ENCODE measurements at places on chromosomes 4 and X.

GRCh38 chrX:10518073-10518472 is 102.3 kb downstream of the MID1 start:
- DNase-seq = no peak

DNA sequence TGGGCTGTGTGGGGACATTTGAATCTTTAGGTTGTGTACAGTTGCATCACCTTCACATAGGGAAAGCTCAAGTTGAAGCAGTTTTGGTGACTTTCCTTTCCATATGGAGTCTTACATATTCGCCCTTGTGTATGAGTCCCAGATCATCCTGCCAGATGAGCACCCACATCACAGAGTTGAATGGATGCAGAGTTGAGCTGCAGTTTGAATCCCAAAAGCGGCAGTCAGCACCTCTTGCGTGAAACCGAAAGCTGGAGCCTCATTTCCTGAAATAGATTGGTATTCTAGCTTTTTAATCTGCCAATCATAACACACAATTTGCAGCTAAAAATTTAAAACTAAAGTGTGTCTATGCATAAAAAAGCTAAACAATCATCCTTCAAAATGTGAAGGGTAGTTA is 162.9 kb upstream of the DIPK2B start:
- DNase-seq = no peak

DNA sequence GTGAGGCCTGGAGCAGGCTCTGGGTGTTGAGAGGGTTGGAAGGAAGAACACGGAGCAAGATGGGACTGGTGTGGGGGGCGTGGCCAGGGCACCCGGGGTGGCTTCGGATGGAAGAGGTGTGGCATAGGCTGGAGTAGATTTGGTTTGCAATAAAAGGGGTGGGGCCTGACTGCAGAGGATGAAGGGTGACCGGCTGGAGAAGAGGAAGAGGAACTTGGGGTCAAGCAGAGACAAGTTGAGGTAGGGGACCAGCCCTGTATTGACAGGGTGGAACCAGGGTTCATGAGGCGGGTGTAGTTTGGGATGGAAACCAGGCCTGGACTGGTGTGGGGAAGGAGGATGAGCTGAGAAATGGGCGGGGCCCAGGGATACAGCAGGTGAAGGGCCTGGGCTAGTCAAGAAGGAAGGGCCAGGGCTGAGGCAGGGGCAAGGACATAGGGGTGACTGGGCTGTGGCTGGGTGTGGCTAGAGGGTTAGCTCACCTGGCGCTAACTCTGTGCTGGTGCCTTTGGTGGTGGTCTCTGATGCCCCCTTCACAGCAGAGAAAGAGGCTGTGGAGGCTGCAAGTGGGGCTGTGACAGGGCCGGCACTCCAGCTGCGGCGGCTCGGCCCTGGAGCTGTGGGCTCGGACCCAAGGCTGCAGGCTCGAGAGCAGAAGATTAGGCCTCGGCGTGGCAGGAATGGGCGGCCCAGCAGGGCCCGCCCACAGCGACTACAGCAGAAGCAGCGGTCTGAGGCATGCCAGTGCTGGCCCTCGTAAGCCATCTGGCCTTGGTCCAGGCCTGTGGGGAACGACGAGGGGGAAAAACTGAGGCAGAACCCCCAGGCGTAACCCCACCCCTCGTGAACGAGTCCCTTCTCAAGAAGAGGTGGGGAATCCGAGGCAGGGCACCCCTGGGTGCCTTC is 5.0 kb downstream of the PLP2 start:
- DNase-seq = no peak

DNA sequence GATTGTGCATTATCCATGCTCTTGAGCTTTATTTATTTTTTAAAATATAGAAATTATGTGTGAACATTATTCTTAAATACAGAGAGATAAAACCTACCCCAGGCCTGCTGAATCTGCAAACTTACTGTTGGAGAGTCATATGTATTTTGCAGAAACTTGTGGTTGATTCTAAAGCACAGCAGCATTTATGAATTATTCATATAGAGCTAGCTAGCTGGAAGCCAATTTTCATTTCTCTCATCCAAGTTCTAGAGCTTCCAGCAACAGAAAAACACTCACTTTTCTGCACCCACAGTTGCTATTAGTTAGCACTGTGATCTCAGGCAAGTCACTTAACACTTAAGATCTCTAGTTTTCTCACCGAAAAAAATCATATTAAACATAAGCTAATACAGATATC is 479.5 kb upstream of the FAM47C start:
- no peak for DNase-seq

- peak; percentile 63 for DNase-seq
Measured at GRCh38 chrX:40109288-40110008, 11.7 kb upstream of the BCOR start.

GRCh38 chrX:136168929-136169735 is 21.8 kb downstream of the FHL1 start:
- DNase-seq = peak; percentile 91

GRCh38 chr4:118270492-118270891 is 82.3 kb downstream of the PRSS12 start:
- peak; percentile 47 for DNase-seq

DNA sequence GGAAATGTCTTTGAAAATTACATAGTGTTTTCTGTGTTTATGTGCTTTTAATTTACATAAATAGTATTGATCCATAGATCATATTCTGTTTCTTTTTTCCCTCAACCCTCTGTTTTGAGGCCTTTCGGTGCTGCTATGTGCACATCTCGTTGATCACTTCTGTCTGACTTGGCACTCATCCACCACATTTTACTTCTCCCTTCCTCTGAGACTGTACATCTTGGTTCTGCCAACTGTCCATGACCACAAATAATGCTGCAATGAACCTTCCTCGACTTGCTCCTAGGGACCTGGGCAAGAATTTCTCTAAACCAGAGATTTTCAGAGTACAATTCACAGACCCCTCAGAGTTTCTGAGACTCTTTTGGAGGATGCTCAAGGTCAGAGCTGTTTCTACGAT is 74.4 kb downstream of the RTL5 start:
- no peak for DNase-seq

DNA sequence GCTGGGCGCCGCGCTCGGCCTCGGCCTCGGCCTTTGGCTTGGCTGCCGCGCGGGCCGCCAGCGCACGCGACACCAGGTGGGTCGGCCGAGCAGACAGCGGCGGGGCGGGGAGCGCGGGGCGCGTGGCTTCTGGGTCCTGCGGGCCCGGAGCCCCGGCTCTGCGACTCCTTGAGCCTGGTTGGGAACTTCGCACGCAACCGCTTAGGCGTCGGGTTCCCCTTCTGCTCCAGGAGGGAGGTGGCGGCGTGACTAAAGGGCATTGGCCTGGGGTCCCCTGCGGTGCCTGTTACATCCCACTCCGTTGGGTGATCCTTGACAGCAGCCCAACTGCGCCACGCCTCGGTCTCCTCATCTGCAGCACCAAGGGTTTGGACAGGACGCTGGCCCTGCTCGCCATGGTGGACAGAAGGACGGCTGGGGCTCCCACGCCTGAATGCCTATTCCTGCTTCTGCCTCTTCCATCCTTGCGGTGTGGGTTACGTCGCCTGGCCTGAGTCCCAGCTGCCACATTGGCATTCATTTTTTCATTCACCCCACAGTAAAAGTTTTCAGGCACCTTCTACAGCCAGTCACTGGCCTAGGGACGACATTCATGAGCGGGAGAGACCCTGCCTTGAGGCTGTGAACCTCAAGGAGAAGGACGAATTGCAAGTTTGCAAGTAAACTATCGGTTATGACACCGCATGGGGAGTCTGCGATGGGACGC is 631 bp downstream of the EVC start:
- peak; percentile 55 for DNase-seq

DNA sequence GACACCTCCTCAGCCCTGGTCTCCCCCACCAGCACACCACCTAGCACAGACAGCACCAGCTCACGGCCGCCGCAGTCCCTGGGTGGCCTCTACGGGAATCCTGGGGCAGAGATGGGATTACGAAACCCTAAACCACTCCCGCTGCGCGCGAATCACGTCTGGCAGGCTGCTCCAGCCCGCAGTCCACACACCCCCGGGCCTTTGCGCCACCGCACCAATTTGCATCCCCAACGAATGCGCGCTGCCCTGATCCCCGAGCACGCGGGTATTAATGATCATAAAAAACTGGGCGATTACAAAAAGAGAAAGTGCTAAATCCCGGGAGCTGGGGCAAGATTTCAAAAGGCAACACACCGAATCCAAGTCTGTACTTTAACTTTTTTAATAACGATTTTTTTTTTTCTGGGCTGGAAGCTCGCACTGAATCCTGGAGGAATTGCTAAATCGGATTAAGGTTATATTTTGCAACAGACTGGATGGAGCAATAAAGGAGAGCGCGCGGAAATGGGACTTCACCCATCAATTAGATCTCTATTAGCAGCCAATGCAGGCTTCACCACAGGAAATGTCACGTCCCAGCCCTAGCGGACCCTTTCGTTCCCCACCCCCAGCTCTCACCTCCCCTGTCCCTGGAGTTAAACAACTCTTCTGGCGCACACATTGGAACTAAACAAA is 69.8 kb upstream of the TMEM33 start:
- peak; percentile 28 for DNase-seq

DNA sequence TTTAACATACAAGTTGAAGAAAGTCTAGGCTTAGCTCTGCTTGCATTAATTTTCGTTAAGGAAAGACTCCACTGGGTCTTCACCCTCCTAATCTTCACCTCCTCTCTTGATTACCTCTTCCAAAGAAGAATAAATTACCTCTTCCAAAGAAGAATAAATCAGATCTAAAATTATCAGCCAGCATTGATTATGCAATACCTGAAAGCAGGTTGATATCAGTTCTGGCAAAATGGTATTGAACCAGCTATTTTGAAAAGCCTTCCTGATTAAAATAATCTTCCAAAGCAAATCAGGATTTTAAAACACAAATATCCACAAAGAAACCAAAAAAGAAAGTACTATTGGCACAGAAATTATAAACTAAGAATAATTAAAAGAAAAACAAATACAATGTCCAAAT is 36.9 kb downstream of the CDKL2 start:
- DNase-seq = no peak

DNA sequence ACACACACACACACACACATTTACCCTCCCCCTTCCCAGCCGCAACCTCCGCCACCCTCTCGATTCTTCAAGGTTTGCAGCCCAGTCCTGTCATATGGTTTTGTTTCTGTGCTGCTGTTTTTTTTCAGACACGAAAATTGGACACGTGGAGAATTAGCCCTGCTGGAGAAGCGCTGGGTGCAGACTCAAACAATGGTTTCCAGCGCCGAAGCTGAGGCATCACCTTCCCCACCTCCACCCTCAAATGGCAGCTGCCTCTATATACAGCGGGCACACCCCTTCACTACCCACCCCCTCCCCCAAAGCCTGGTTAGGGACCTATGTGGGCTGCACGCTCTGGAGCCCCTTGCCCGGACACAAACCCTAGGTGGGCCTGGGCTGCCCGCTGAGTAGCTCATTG is 87.9 kb downstream of the BCOR start:
- DNase-seq = no peak

DNA sequence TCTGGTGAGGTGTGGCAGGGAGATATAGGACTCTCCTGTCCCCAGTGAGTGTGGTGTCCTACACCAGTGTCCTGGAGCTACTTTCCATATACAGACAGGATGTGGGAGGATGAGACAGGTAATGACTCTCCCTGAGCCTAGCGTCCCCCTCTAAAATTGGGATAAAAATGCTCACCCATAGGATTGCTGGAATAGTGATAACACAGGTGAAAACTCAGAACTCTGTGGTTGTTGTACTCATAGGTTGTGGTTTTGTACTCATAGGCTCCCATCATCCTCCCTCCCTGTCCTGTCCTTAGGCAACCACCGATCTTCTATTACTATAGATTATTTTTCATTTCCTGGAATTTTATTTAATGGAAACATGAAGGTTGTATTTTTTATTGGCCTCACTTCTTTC is 60.7 kb upstream of the NXF3 start:
- no peak for DNase-seq

DNA sequence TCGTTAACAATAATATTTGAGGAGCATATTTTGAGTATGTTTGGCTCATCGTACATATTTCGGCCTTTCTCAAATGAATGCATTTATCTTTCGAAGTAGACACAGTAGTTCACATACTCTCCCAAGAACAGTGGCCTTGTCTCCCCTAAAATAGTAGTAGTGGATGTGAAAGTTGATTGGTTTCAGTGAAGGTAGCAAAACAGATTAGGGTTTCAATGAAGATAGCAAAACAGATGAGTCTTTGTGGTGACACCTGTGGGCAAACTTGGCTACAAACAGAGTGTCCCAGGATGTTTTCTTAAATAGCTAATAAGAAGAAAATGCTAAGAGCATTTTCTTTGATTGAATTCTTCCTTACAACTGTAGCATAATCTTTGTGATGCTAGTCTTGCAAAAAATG is 67.0 kb downstream of the USP9X start:
- DNase-seq = no peak

DNA sequence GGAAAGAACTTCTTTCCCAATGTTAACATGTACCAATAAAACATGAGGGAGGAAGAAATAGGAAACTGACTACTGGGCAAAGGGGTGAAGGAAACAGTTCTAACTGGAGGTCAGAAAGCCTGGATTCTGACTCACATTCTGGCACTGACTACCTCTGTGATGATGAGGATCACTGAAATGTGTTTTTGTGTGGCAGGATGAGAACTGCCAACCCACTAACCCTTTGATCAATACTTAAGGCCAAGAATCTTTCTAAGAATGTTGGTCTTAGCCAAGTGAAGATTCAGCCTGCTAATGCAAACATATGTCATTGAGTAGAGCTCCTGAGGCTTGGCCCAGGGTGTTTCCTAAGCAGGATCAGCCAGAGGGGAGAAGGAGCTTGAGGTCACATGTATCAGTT is 4.6 kb downstream of the ALAS2 start:
- no peak for DNase-seq

- DNase-seq = peak; percentile 34
Measured at GRCh38 chrX:45009371-45010000, 136.5 kb downstream of the KDM6A start.

DNA sequence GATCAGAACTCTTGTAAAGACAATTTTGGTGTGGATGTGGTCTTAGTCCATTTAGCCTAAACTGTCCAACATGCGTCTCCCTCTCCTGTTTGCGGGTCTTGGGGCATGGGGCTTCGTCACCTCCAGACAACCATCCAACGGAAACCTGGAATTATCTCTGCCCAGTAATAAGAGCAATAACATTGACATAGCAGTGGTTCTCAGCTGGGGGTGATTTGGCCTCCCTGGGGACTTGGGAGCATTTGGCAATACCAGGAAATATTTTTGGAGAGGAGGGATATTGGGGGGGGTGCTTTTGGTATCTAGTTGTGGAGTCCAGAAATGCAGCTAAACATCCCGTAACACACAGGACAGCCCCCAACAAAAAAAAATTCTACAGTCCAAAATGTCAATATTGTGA is 47.2 kb downstream of the SEL1L3 start:
- DNase-seq = no peak

DNA sequence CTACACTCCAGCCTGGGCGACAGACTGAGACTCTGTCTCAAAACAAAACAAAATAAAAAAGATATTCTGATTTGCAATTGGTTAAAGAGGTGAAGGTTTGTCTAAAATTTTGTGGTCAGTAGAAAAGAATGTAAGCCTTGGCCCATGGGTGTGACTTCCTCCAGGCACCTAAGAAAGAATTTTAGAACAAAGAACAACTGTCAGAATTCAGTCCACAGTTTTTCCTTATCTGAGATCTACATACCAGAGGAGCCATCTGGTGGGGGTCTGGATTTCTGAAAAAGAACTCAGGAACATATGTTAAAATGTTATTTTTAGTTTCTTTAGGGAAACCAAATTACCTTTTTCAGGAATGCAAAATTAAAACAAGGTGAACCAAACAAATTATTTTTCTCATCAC is 434.1 kb downstream of the ANKRD50 start:
- DNase-seq = peak; percentile 53

Data from EL (cell line).